ENCODE measurements at places on chromosomes 6 and 20. TPM values are rescaled to one million over a fixed set of nuclear protein-coding genes. Genes with fewer than 3 reads are reported as not detected.

The RWDD1 gene
- 27.8 TPM for total RNA-seq

The RIMS1 gene
- total RNA-seq = 40.9 TPM

The GRM4 gene
- 3.5 TPM for total RNA-seq

The HIVEP2 gene
- total RNA-seq = 10.7 TPM

The ARMC12 gene
- 104 TPM for total RNA-seq

The FHL5 gene
- 23.3 TPM for total RNA-seq

The ZBTB24 gene
- total RNA-seq = 12.4 TPM

The MYO6 gene
- total RNA-seq = 75.3 TPM

The CCDC28A gene
- 30.3 TPM for total RNA-seq

The CCM2L gene
- 2.7 TPM for total RNA-seq

The NKX2-4 gene
- total RNA-seq = 5.1 TPM

The KIAA1755 gene
- total RNA-seq = 9.6 TPM

The DNMT3B gene
- 20.6 TPM for total RNA-seq

DNA sequence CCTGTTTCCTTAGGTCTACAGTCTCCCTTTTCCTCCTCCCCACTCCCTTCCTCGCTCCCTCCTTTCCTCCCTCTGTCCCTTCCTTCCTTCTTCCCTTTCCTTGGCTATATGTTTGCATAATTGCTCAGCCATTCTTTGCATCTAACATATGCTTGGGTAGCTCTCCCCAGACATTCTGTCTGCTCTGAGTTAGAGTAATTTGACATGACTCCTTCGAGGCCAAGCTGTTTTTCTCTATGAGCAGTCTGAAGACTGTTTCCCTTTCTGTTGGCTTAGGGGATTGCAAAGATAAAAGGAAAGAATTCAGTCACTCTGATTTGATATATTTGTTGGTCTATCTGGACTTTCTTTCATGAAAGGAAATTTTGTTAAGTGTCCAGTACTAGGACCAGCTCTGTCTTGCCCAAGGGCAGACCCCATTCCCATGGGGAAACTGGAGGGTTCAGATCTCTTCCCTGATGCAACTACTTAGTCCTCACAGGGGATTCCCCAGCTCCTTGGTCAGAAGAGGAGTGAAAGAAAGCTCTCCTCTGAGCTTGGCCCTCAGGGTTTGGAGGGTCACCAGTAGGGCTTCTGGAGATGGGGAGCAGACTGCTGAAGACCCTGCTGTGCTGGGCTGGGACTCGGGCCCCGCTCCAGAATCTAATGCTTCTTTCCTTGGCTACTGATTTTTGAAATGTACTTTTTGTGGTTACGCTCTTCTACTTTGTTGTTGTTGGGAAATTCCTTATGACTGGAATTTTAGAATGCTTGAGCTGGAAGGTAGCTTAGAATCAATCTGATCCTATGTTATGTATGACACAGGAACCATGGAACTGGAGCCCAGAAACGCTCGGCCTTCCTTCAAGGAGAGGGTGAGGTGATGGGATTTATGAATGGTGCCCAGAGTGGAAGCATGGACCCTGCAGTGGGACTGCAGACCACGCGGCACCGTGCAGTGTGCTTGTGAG is 63.7 kb upstream of the SLC22A23 start:
- no peaks in the 10 kb centered on the region for H3K36me3 ChIP-seq
- no peak overlapping the region for H3K27ac ChIP-seq
- H3K4me3 ChIP-seq = no peak overlapping the region
- no peak for DNase-seq
- H3K4me1 ChIP-seq = no peaks in the 10 kb centered on the region

- DNase-seq = no peak
- no peaks in the 10 kb centered on the region for H3K4me1 ChIP-seq
- no peaks in the 10 kb centered on the region for H3K36me3 ChIP-seq
- H3K4me3 ChIP-seq = no peak overlapping the region
- H3K27me3 ChIP-seq = no peaks in the 10 kb centered on the region
Measured at GRCh38 chr6:10276660-10277287, 138.1 kb downstream of the TFAP2A start.

- no peaks in the 10 kb centered on the region for H3K36me3 ChIP-seq
- DNase-seq = no peak
- no peak overlapping the region for H3K4me3 ChIP-seq
- H3K4me1 ChIP-seq = no peaks in the 10 kb centered on the region
- no peak overlapping the region for H3K27ac ChIP-seq
Measured at GRCh38 chr6:127980996-127981395, 80.1 kb upstream of the THEMIS start.

DNA sequence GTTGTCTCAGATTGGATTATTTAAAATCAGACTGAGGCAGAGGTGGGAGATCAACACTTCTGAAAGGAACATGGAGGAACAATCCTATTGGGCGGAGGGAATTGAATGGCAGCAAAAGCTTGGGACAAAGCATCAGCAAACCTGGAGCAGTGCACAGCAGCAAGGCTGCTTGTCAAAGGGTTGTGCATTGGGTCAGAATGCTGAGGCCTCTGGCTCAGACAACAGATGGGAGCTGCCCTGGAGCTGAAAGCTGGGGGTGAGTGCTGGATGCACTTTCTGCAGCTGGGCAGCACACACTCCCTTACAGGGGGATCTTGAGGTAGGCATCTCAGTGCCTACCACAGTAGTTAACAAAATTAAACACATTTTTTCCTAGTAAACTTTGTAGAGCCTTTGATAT is 634.4 kb upstream of the MMS22L start:
- no peaks in the 10 kb centered on the region for H3K27me3 ChIP-seq
- no peak for DNase-seq

GRCh38 chr6:12403947-12404647 is 113.9 kb downstream of the EDN1 start:
- no peak overlapping the region for H3K27ac ChIP-seq
- no peaks in the 10 kb centered on the region for H3K27me3 ChIP-seq
- no peak for DNase-seq
- no peaks in the 10 kb centered on the region for H3K4me1 ChIP-seq

GRCh38 chr6:163469459-163469985 is 55.0 kb downstream of the QKI start:
- no peaks in the 10 kb centered on the region for H3K27me3 ChIP-seq
- H3K4me1 ChIP-seq = no peaks in the 10 kb centered on the region
- no peaks in the 10 kb centered on the region for H3K36me3 ChIP-seq
- H3K27ac ChIP-seq = no peak overlapping the region
- no peak for DNase-seq

GRCh38 chr6:67630146-67630545 is 1004.9 kb upstream of the ADGRB3 start:
- no peak overlapping the region for H3K27ac ChIP-seq
- no peaks in the 10 kb centered on the region for H3K36me3 ChIP-seq
- H3K4me1 ChIP-seq = no peaks in the 10 kb centered on the region

DNA sequence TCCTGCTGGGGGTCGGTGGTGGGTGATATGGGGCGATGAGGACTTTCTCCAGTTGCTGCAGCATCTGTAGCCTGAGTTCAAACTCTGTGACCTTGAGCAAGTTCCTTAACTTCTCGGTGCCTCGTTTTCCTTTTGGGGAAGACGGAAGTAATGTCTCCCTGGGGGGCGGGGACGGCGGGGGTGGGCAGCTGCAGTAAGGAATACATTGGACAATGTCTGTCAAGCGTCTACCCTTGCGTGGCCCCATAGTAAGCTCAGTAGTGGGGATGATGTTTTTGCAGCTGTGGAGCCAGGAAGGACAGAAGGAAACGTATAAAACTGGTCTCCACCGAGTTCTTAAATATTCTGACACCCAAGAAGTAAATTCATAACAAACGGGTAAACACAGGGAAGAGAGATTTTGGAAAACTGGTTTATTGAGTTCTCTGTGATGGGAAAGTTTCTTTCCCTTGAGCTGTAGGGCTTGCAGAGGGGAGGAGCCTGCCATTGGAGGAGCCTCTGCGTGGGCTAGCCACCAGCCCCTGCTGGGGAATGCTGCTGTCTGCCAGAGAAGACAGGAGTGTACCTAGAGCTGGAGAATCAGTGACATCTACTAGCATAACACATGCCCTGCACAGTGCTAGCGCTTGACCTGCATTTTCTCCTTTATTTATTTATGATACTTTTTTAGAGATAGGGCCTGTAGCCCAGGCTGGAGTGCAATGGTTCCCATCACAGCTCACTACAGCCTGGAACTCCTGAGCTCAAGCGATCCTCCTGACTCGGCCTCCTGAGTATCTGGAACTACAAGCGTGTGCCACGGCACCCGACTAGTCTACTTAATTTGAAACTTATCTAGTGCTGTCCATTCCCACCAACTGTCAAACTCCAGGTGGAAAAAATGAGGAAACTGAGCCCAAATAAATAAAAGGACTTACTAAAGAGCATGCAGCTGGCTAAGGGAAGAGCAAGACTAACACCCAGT is 1.2 kb upstream of the ACSS1 start:
- H3K36me3 ChIP-seq = no peaks in the 10 kb centered on the region
- H3K4me3 ChIP-seq = peak overlapping the region; percentile 79
- H3K27ac ChIP-seq = peak overlapping the region; percentile 92
- peak; percentile 74 for DNase-seq
- peaks cover 35% of the 10 kb centered on the region for H3K4me1 ChIP-seq

DNA sequence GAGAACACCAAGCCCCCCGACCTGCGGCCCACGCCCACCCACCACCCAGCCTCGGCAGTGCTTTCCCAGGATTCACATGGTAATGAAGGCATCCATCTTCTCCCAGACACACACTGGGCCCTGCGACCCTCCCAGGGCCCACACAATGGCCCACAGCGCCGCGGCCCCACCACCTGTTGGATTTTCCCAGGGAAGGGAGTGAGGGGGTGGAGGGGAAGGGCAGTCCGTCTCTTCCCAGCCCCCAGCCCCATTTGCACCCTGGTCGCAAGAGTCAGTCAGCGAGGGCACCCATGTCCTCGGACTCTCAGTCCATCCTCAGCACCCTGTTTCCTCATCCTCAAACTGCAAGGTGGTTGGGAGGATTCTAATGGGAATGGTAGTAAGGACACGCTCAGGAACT is 23.7 kb upstream of the ID1 start:
- no peak overlapping the region for H3K27ac ChIP-seq
- no peak overlapping the region for H3K4me3 ChIP-seq
- H3K4me1 ChIP-seq = no peaks in the 10 kb centered on the region
- H3K27me3 ChIP-seq = no peaks in the 10 kb centered on the region
- no peak for DNase-seq

DNA sequence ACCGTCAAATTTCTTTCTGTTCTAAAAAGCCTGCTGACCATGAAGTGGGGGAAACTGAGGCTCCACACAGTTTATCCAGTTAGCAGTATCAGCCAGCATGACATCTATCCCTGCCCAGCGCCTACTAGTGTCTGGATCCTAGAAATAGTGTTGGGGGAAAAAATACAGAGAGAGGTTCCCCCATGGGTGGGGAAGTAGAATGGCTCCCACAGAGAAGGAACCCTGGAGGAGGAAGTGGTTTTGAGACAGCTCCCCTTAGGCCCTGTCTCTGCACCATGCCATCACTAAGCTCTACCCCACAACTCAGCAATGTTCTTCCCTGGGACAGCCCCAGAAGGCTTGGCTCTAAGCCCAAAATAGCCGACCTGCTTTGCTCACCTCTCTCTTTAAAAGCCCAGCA is 153.4 kb downstream of the MBOAT1 start:
- no peaks in the 10 kb centered on the region for H3K4me1 ChIP-seq
- no peak overlapping the region for H3K27ac ChIP-seq
- no peaks in the 10 kb centered on the region for H3K27me3 ChIP-seq
- no peak overlapping the region for H3K4me3 ChIP-seq
- DNase-seq = no peak
- no peaks in the 10 kb centered on the region for H3K36me3 ChIP-seq

GRCh38 chr20:35226884-35227681 is 593 bp downstream of the MMP24 start:
- no peaks in the 10 kb centered on the region for H3K27me3 ChIP-seq
- no peaks in the 10 kb centered on the region for H3K36me3 ChIP-seq
- H3K27ac ChIP-seq = no peak overlapping the region
- H3K4me3 ChIP-seq = no peak overlapping the region

- H3K36me3 ChIP-seq = no peaks in the 10 kb centered on the region
- H3K27ac ChIP-seq = no peak overlapping the region
- no peaks in the 10 kb centered on the region for H3K27me3 ChIP-seq
- no peak for DNase-seq
Measured at GRCh38 chr6:17790489-17790888, 83.8 kb upstream of the NUP153 start.

- H3K4me3 ChIP-seq = no peak overlapping the region
- H3K27ac ChIP-seq = no peak overlapping the region
- H3K4me1 ChIP-seq = no peaks in the 10 kb centered on the region
Measured at GRCh38 chr6:20169786-20170185, 42.5 kb downstream of the MBOAT1 start.

- no peaks in the 10 kb centered on the region for H3K27me3 ChIP-seq
- no peaks in the 10 kb centered on the region for H3K36me3 ChIP-seq
- H3K4me3 ChIP-seq = no peak overlapping the region
- H3K4me1 ChIP-seq = no peaks in the 10 kb centered on the region
- DNase-seq = no peak
Measured at GRCh38 chr6:80271074-80271473, 164.6 kb downstream of the BCKDHB start.

- DNase-seq = no peak
- no peaks in the 10 kb centered on the region for H3K36me3 ChIP-seq
- H3K4me3 ChIP-seq = no peak overlapping the region
- H3K27ac ChIP-seq = no peak overlapping the region
- no peaks in the 10 kb centered on the region for H3K4me1 ChIP-seq
- H3K27me3 ChIP-seq = no peaks in the 10 kb centered on the region
Measured at GRCh38 chr6:147564556-147564955, 56.1 kb downstream of the SAMD5 start.

DNA sequence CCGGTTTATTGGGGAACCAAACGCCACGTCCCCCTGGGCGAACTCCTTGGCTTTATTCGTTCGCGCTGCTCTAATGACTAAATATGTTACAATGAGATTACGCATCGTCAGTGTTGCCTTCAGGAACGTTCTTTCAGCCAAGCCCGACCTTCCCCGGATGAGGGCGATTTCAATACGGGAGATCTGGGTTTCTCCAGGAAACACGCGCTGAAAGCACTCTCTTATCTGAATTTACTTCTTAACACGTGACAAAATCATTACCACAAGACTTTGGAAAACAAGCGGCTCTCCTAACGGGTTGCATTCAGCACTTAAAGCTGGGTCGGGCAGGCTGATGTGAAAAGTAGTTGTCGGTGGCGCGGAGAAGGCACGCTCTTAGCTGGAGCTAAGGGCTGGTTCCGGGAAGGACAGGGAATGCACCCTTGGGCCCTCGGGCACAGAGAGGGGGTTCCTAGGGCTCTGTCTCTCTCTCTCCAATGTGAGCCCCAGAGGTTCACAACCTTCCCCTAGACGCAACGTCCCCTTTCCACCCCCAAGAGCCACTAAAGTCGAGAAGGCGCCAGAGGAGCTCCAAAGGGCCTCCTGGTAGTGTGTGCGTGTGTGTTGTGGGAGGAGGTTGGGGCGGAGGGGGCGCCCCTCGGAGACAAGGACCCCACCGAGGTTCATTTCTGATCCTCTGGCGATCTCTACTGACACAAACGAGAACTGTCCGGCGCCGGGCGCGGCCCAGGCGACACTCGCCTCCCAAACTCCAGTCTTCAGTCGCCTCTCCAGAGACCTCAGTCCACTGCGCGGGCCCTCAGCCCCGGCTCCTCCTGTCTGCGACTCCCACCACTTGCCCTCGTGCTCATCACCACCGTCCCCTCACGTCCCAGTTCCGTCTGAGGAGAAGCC is 7.1 kb upstream of the NKX2-2 start:
- H3K4me3 ChIP-seq = no peak overlapping the region
- no peaks in the 10 kb centered on the region for H3K36me3 ChIP-seq
- H3K27me3 ChIP-seq = no peaks in the 10 kb centered on the region
- no peak for DNase-seq

Measured in testis (tissue), 5 donors.